Right lung (tissue), 10 donors: ENCODE measurements at places on chromosomes 4 and X. TPM values are rescaled to one million over a fixed set of nuclear protein-coding genes. Genes with fewer than 3 reads are reported as not detected.

DNA sequence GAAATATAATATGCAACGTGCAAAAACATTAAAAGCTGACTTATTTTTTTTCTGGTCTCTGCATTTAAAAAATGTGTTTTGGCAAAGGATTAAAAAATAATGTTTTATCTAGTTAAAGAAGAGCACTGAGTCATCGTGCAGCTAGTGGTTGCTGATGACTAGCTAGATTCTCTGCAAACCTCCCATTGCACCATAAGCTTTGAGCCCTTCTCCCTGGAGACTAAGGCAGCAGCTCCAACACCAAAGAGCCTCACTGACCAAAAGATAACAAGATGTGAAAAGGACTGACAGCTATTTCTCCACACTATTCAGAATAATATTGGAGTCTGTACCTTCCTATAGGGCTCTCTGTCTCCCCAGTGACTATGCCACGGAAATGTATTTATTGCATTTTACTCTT, 424.3 kb downstream of the SLITRK2 start:
- no peak for DNase-seq

GRCh38 chrX:45424326-45424725, 223.7 kb upstream of the DIPK2B start:
- no peak for DNase-seq

DNA sequence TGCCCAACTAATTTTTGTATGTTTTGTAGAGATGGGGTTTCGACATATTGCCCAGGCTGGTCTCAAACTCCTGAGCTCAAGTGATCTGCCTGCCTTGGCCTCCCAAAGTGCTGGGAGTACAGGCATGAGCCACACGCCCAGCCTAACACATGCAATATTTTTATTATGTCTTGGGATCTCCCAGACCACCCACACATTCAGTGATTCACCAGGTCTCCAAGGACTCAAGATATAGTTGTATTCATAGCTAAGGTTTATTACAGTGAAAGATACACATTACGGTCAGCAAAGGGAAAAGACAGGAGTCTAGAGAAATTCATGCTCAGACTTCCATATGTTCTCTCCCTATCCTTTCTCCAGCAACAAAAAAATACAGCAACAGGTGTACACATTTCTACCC, 25.5 kb upstream of the FAM120C start:
- no peak for DNase-seq

GRCh38 chrX:19799319-19800182, 87.8 kb downstream of the SH3KBP1 start:
- DNase-seq = no peak

GRCh38 chr4:41428601-41429279, 109.2 kb upstream of the LIMCH1 start:
- no peak for DNase-seq

The ENOPH1 gene
- 53.2 TPM for polyA plus RNA-seq

DNA sequence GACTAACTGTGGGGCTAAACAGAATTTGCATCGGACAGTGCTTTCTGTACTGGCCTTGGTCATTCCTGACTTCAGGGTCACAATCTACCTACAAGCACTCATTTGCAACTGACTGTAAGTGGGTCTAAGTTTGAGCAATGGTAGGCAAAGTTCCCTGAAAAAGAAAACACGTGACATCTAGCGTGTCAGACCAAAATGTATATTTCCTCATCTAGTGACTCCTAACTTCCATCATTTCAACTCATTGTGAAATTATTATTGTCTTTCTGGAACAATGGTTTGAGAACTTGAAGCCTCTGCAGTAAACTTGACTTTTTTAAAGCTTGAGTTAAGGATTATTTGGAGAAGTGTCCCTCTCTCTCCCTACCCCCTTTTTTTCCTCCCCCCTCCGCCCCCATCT, 113.6 kb downstream of the MID1 start:
- no peak for DNase-seq

DNA sequence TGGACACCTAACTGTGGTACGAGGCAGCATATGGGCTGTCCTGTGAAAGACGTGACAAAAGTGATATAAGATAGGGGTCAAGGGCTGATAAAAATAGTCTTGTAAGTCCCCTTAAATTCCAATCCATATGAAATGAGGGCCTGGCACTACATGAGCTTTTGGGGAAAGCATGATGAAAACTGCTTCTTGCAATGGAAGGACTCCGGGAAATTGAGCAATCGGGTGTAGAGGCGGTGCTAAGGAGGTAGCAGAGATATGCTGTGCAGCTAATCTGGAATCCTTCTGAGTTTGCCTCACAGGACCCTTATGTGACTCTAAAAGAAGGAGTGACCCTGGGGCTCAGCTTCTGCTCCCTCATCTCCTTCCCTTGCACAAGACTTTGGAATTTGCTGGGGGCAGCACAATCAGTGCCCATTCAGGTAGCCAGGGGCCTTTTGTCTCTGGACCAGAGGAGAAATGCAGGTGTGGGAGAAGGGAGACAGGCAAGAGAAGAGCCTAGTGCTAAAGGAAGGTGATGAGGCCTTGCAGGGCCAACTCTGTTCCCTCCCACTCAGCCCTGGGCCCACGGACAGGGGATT, 12.8 kb downstream of the CLDN2 start:
- DNase-seq = no peak

The ZNF732 gene
- 3.0 TPM for polyA plus RNA-seq
